ENCODE measurements at places on chromosomes 16 and 17.

- no peak for DNase-seq
Observed at GRCh38 chr17:53892222-53892621, 69.5 kb downstream of the KIF2B start.

DNA sequence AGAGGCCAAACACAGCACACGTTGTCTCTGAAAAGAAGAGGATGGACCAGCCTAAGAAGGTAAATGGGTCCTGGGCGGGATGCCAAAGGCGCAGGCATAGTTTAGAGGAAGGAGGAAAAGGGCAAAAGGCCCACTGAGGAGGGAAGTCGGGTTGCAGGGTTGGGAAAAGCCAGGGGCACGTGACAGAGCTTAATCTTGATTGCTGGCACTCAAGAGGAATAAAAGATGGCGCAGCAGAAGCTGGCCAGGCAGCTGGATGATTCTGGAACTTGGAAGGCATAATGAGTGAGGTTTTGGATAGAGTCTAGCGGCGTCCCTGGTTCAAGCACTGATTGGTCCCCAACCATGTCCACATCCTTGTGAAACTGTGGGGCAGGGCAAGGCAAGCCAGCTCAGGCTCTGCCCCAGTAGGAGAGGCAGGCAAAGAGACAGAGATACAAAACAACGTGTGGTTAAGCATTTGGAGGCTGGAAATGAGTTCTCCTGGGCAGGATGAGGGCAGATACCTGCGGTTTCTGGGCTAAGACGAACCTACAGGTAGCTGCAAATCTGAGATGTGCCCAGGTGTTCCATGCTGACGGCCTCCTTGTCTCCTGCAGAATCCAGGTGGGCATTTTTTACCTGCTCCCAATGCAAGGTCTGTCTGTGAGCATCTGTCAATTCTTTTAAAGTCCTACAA is 52.7 kb upstream of the CIBAR2 start:
- peak; percentile 69 for DNase-seq

- DNase-seq = peak; percentile 92
Observed at GRCh38 chr16:4328046-4328781, 12.3 kb downstream of the GLIS2 start.

GRCh38 chr17:29180788-29181160 is 576 bp upstream of the MYO18A start:
- DNase-seq = no peak

GRCh38 chr17:3596804-3597464 is 12.3 kb downstream of the TRPV1 start:
- no peak for DNase-seq

DNA sequence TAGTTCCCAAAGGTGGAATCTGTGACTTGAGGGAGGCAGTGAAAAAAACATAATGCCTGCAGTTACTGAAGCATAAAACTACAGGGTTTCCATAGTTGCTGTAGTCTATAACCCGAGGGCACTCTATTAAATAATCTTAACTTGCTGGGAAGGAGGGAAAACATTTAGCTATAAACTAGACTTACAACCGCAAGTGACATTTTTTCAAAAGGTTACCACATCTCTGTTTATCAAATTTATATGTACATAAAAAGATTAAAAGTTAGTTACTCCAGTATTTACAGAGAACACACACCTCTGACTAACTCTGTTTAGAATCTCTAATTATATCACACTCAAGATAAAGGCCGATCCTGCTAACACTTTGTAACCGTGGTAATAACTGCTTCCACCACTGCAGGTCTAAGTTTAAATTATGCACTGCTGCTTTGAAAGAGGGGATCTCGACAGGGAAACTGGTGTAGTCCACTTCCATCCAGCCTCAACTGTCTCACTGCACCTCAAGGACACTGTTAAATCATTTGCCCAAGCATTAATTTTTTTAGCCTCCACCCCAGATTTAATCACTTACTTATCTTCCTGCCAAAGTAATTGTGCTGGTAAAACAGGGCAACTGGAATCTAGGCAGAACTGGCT is 14.6 kb downstream of the KCNJ16 start:
- no peak for DNase-seq

DNA sequence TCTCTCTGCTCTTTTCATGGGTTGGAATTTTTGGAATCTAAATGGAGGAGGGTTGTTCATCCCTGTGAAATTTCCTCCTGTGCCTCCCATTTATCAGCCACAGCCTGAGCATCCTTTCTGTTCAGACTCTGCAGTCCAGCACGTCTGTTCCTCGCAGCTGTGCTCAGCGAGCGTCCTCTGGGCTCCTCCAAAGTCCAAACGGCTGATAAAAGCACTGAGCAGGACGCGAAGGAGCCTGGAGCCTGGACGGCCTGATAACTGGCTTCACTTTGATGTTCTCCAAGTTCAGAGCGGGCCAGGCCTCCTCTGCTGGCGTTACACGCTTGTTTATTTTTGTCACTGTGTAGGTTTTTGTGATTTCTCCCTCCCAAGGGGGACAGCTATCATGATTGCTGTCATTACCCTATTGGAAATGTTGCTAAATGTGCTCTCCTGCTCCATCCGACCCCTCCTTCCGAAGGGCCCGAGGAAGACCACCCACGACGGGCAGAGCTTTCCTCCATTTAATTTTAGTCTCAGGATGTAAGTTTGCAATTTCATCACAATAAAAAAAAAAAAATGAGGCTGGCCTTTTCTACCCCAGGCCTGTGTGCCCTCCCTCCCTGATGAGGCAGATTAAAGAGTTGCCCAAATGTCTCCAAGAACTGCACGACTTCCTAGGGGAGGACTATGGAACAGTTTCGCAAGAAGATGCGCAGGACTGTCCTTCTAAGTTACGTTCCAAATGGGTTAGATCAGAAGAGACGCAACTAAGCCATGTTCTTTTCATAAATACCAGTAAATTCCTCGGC is 290.5 kb upstream of the FOXF1 start:
- peak; percentile 83 for DNase-seq

- DNase-seq = no peak
Observed at GRCh38 chr16:73212431-73212830, 164.5 kb upstream of the ZFHX3 start.

GRCh38 chr16:47476654-47477345 is 15.7 kb downstream of the PHKB start:
- DNase-seq = no peak

GRCh38 chr16:86831366-86831765 is 253.0 kb downstream of the FOXL1 start:
- no peak for DNase-seq

GRCh38 chr17:34703533-34703932 is 124.2 kb downstream of the TMEM132E start:
- DNase-seq = peak; percentile 45

GRCh38 chr16:87854053-87854906 is 15.0 kb downstream of the SLC7A5 start:
- no peak for DNase-seq

GRCh38 chr17:45739786-45740185 is 44.3 kb upstream of the CRHR1 start:
- no peak for DNase-seq

GRCh38 chr17:63753215-63753614 is 11.6 kb upstream of the STRADA start:
- no peak for DNase-seq

- DNase-seq = no peak
Observed at GRCh38 chr16:59887856-59888255, 1153.7 kb upstream of the GOT2 start.

DNA sequence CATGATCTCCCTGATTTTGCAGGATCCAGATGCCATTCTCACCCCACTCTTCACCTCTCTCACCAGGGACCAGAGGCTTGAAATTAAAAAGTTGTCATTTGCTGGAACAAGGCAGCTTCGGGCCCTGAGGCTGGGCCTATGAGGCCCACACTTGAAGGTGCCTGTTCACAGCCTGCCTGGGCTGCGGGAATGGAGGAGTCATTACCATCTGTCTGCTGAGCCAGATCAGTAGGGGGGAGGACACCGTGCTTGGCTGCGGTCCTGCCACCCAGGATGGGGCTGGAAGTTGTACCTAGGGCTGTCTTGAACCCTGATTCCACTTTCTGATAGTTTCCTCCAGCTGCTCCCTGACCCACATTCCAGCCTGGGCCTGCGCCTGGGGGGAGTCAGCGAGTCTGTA is 208.3 kb upstream of the N4BP1 start:
- no peak for DNase-seq

DNA sequence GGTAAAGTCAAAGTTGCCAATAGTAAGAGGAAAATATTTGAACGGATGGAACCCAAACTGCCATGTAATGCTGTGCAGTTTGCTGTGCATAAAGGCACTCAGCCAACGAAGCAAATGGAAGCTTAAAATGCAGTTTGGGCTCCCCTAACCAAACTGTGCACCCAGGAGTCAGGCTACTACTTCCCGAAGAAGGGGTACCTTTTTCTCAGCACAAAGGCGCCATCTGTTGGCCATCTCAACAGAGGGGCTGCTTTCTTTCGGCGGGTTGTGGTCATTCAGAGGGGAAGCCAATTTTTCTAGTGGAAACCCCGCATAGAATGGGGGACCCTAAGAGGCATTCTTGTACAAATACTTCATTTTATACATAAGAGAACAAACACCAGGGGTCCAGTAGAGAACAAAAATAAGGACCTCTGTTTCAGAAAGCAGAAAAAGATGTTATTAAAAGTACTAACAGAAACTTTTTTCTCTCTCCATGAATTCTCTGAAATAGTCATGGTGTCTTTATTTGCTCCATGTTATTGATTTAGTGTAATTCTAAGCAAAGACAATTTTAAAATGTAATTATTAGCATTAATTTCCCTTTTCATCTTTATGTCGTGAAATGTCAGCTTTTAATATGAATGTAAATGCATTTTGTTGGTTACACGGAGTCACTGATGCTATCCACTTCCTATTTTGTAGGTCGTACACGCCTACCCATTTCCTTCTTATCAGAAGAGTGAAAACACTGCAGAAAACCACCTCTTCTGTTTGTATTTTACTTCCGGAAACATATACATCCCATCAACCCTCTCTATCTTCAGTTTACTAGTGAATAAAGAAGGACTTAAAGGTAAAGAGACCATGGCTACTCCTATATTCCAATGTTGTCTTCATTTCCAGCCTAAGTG is 453.3 kb downstream of the KCNJ2 start:
- peak; percentile 53 for DNase-seq

- no peak for DNase-seq
Observed at GRCh38 chr16:22008215-22009059, 526 bp downstream of the MOSMO start.

GRCh38 chr16:34802396-34802795 is 1343.0 kb downstream of the TP53TG3F start:
- DNase-seq = no peak

DNA sequence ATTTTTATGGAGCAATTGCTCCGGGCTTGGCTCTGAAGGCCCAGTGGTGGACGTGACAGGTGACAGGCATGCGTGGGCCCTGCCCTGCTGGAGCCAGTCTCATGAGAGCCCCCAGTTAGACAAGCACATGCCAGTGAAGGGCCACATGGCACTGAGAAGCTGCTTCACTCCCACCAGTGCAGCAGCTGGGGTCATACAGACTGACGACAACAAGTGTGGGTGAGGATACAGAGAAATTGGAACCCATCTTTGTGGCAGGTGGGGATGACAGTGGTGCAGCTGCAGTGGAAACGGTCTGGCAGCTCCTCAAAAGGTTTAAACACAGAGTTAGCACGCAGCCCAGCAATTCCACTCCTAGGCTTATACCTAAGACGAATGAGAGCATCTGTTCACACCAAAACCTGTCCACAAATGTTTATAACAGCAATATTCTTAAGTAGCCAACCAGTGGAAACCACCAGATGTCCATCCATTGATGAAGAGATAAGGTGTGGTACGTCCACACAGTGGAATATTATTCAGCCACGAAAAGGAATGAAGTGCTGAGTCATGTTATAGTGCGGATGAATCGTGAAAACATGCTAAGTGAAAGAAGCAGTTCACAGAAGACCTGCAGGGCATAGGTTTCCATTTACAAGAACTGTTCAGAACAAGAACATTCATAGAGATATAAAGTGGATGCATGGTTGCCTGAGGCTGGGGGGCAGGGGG is 12.5 kb upstream of the CIBAR2 start:
- DNase-seq = no peak

GRCh38 chr17:45828582-45829133 is 16.0 kb upstream of the SPPL2C start:
- peak; percentile 88 for DNase-seq

- DNase-seq = peak; percentile 58
Observed at GRCh38 chr17:19703828-19704613, 12.4 kb downstream of the SLC47A2 start.

DNA sequence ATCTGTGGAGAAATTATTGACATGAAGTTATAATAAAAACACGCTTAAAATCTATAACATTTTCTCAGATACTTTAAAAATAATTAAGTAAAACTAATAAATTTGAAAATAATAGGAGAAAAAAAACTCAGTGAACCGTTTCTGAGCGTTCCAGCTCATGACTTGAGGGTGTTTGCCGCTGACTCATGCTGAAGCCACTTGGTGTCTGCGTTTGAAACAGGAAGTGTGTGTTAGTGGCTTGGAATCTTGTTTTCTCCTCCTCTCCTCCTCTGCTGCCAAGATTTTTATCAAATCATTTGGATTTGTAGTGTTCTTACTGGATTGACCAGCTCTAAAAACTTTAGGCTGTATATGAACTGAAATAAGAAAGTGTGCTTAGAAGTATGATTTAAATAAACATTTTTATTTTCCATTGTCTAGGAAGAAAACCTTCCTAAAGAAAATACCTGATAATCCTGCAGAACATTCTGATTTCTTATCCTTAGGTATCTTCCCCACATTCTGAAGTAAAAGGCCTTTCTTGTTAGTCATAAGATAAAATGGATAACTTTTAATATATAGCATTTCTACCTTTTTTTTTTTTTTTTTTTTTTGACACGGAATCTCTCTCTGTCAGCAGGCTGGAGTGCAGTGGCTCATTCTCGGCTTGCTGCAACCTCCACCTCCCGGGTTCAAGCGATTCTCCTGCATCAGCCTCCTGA is 30.8 kb downstream of the USP10 start:
- peak; percentile 97 for DNase-seq

DNA sequence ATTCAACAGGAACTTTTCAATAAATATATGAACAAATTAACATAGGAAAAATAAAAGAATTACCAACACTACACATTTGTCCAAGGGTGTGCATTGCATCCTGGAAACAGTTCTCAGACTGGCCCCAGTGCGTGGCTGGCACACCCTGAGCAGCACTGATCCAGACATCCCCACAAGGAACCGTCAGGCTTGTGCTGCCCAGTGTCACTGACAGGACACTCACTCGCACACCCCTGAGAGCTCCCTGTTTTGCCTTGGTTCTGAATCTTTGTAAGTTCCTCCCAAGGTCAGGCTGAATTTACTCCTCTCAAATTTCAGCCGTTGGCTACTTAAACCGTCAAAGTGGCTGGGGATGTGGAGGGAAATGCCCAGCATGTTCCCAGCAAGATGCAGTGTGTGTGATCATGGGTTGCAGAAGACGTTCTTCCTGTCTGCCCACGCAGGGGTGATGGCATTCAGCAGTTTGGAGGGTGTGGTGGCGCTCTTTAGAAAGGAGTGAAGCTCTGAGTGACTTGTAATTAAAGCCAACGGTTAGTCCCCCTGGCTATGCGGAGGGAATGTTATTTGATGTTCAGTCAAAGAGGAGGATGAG is 1.7 kb downstream of the MT2A start:
- DNase-seq = peak; percentile 26

All from umbilical cord (tissue), 2 donors.